ENCODE measurements at places on chromosomes 2 and 18.

- no peak for ATAC-seq
Observed at GRCh38 chr2:188785061-188785460, 189.1 kb upstream of the COL3A1 start.

- ATAC-seq = no peak
Observed at GRCh38 chr2:5693287-5694201, 1.4 kb downstream of the SOX11 start.

DNA sequence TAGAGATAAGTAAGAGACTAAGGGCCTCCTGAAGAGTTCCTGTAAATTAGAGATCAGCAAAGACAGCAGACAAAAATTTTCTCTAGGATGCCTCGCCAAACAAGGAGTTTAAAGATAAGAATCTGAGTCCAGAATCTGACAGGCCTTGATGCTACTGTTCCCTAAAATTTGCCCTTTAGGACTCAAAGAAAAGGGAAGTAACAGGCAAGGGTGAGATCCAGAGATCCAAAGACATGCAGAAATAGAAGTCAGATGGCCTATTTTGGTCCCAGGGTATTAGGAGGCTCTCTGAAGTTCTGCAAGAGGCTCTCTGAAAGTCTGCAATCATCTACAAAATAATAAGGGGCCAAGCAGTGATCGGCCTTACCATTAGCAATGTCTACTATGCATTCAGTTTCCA, 33.0 kb downstream of the GALNT5 start:
- ATAC-seq = no peak

DNA sequence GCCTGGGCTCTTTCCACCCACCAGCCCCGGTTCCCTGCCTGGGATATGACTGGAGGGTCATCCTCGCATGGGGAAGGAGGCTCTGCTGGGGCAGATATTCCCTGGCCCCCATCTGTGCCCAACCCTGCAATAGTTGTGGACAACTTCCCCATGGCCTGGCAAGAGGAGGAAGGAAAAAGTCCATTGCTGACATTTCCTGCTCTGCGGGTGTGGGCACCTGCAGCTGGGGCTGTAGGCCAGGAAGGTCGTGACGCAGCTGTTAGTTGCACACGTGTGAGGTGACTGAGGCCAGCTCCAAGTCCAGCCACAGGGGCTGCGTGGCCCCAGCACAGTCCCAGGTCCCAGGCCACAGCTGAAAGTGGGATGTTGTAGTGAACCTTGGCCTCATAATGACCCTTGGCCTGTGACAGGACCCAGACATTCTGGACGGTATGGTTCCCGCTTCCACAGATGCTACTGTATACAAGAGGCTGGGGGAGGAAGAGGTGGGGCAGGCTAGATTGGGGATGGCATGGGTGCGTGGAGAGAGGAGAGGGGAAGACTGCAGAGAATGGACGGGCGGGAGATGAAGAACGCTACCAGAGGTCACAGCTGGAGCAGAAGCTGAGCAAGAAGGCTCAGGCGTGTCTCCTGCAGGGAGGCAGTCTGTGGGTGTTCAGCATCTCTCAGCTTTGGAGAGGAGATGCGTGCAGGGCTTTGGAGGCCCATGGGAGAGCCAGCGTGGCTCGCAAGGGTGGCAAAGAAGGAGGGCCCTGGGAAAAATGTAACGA, 22.1 kb downstream of the OTOF start:
- no peak for ATAC-seq

DNA sequence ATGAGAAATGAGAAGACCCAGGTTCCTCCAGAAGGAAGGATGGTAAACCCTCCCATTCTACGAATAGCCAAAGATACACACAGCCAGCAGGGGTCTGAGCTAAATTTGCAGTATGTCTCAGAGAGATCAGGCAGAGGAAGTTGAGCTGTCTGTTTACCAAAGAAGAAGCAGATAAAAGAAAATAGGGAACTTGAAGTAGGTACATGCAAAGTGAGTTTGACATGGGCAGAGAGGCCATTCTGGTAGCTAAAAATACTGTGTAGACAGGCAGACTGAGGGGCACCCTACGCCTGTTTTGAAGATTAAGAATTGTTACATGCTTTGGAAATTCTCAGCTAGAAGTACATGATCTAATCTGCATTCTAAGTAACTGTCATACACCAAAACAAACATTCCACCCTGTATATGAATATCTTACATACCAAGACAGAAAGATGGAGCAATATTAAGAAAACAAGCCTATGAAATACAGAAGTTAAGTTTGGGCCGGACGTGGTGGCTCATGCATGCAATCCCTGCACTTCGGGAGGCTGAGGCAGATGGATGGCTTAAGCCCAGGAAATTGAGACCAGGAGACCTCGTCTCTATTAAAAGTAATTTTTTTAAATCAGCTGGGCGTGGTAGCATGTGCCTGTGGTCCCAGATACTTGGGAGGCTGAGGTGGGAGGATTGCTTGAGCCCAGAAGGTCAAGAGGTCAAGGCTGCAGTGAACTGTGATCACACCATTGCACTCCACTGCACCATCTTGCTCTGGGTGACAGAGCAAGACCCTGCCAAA, 157.9 kb downstream of the ANKRD44 start:
- ATAC-seq = peak; percentile 22

DNA sequence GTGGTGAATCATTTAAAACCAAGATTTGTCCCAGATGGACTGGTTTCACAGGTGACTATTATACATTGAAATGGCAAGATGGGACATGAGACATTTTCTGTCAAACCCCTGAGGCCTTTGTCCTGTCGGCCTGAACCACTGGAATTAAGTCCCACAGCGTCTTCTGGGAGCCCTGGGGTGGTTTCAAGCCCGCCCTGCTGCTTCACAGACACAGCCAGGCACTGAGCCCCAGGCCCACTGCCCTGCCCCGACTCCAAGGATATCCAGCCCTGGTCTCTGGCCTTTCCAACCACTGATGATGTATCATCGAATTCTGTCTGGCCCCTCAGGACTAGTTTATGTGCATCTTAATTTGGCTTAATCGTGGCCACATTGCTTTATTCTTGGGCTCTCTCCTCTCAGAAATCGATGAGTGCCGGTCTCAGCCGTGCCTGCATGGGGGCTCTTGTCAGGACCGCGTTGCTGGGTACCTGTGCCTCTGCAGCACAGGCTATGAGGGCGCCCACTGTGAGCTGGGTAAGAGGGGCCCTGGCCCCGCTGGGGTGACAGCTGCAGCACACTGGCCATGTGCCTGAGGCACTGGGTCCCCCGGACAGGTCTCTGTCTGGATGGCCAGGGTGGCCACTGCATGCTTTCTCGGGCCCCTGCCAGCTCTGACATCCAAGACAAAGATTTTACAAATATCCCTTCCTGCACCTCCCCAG, 39.5 kb downstream of the MTERF4 start:
- ATAC-seq = no peak

DNA sequence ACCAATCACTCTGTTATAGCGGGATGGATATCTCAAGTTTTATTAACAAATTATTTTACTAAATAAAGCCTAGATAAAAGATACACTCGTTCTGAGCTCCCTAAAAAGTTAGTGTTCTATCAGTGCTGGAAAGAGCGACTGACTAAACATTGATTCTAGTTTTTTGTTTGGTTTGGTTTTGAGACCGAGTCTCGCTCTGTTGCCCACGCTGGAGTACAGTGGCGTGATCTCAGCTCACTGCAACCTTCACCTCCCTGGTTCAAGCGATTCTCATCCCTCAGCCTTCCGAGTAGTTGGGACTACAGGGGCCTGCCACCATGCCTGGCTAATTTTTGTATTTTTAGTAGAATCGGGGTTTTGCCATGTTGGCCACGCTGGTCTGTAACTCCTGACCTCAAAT, 73.8 kb upstream of the CDCA7 start:
- ATAC-seq = peak; percentile 61

GRCh38 chr2:84495539-84496146, 20.7 kb upstream of the DNAH6 start:
- ATAC-seq = peak; percentile 80

DNA sequence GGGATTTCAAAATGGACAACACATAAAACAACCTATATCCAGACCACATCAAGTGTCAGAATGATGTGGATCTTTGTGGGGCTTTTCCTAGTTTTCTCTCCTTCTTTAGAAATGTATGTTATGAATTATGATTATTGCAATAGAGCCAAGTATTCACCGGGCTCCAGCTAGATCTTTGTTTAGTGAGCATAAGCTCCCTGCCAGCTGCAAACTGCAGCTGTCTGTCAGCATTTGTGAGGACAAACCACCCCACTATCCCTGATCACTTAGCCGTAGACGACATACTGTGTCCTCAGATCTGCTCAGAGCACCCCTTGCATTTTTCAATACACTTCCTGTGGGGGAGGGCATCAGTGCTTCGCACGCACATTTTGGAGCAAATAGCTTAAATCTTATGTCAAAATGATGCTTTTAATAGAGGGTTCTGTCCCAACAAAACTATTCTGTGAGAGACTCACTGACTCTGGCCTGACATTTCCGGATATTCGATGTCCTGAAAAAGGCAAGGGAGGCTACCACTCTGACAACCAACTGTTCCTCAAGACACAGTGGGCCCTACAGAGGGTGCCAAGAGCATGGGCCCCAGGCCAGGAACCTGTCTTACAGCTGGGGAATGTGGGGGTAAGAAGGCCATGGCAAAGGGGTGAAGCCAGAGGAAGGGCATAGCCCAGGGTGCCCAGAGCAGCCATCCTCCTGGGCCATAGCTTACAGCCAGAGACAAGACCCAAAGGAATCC, 346.0 kb downstream of the ARHGAP15 start:
- no peak for ATAC-seq

GRCh38 chr2:146129231-146129630, 1609.3 kb upstream of the ZEB2 start:
- ATAC-seq = no peak

DNA sequence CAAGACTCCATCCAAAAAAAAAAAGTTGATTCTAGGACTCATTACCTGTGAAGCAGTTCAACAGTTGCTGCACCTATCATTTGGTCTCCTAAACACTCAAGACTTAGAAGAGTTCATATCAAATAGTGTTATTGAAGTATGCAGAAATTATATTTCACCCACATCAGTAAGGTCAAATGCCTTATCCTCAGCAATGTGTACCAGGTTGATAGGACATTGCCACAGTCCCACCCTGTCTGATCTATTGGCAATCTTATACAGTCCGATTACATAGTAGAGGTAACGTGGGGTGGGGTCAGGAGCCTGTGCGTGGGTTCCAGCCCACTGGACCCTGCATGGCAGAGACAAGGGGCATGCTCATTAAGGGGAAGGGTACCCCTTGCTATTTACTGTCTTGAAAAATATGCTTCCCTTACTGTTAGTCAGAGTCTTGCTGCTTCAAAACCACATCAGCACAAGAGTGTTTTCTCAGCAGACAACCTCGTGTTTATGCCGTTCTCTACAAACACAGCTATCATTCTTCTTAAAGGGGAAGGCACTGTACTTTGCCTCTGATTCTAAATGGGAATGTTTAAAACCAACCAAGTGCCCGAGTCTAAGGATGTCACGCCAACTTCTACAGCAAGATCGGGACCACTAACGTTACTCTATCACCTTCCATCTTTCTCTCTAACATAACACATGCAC, 115.2 kb downstream of the MTCL1 start:
- no peak for ATAC-seq

GRCh38 chr2:145592361-145592760, 1072.4 kb upstream of the ZEB2 start:
- ATAC-seq = no peak

- peak; percentile 26 for ATAC-seq
Observed at GRCh38 chr2:17869128-17869527, 9.3 kb upstream of the KCNS3 start.

- no peak for ATAC-seq
Observed at GRCh38 chr18:5122272-5122671, 74.8 kb downstream of the AKAIN1 start.

- no peak for ATAC-seq
Observed at GRCh38 chr2:241125626-241126025, 23.5 kb upstream of the MTERF4 start.

DNA sequence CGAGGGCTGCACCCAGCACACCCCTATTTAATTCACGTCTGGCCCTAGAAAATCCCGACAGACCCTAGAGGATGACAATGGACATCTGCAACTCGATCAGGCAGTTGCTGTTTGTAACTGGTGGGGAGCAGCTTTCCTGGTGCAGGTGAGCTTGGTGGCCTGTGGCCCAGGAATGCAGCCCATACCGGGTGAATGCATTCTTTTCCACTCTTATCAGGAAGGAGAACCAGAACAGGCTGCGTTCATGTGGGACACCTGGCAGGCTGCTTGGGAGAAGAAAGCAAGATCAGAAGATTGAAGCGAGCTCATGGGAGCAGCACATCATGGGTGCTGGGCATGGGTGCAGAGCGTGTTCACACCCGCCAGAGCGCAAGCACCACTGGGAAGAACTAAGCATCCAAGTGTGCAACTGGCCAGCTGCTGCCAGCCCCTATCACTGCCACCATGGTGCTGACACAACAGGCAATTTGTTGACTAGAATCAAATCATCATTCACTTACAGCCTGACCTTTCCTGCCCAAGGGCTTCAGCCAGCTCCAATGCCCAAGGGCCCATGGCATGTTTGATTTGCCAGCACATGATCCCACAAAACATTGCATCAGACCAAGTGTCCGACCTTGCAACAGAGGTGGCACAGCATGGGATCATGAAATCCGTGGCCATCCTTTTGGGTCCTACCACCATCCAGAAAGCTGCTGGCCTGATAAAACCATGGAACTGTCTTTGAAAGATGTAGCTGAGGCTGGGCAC, 241.7 kb upstream of the ID2 start:
- no peak for ATAC-seq

GRCh38 chr2:101399021-101399799, 11.9 kb upstream of the CREG2 start:
- ATAC-seq = no peak

DNA sequence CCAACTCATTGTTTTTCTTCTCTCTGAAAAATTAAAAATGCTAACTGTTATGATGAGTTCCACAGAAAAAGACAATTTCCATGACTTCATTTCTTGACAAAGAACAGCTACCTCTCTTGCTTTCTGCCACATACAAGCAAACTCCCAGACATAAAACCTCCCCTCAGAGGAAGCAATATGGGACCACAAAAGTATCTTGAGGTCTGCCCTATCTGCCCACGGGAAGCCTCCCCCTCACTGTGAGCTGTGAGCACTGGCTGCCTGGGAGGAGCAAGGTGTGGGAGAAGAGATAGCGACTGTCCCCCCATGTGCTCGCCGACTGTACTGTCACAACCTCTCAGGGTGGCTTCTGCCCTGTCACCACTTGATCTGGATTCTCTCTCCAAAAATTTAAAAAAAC, 69.7 kb upstream of the NRP2 start:
- peak; percentile 89 for ATAC-seq

Data from activated T-helper 17 cell treated with anti-CD3 and anti-CD28 coated beads, Interleukin-2, amount 50 U/mL, for 72 hours (primary cell).